Renal pelvis (tissue), 12 donors: ENCODE measurements at places on chromosomes 3 and 15. TPM values are rescaled to one million over a fixed set of nuclear protein-coding genes. Genes with fewer than 3 reads are reported as not detected.
A peak's percentile ranks its signal among the peaks of the same experiment; 100 is the strongest.

The SPESP1 gene
- polyA plus RNA-seq, result 2.5 TPM

GRCh38 chr3:120767106-120767505 lies 24.6 kb downstream of the GTF2E1 start:
- no peak for DNase-seq

The ECE2 gene
- polyA plus RNA-seq, result 0.04 TPM

- DNase-seq, result no peak
Observed at GRCh38 chr3:124878561-124879336, 8.4 kb downstream of the ITGB5 start.

The CHST13 gene
- 7.4 TPM for polyA plus RNA-seq

DNA sequence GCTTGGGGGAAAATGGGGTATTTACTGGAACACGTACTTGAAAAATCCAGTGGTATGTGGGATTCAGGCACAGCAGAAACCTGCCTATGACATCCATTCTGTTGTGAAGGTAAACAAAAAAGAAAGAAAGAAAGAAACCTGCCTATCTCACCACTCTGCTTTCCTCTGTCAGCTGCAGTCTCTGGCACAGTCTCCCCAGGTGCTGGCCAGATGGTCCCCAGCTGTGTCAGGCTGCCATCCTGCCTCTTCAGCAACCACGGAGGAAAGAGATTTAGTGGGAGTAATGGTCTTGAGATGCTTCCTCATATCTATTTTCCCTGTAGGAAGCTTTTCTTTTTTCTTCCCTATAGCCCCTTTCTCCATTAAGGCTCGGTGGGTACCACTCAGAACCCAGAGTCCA lies 2.5 kb upstream of the PXYLP1 start:
- DNase-seq, result no peak

- no peak for DNase-seq
Observed at GRCh38 chr3:184563561-184563925, 2.0 kb downstream of the EPHB3 start.

The CLDN16 gene
- polyA plus RNA-seq, result 28.6 TPM

GRCh38 chr15:89299896-89300295 lies 34.7 kb downstream of the POLG start:
- no peak for DNase-seq

DNA sequence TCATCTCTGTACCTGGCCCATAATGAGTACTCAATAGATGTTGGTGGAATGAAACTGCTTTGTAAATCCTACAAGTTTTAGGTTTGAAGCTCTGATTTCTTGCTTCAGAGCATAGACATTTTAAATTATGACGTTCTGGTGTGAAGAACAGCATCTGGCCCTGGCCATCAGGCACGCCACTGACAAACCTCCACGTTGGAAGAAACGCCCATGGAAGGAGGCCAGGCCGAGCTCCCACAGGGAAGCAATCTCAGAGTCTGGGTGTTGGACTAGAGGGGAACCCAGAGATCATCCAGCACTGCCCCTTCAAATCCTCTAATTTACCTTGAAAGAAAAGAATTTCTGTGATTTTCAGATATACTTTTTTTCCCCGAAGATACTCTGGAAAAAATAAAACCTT lies 328.1 kb upstream of the RGMA start:
- DNase-seq, result no peak

GRCh38 chr3:178966299-178967176 lies 105.1 kb downstream of the ZMAT3 start:
- peak; percentile 19 for DNase-seq

- DNase-seq, result no peak
Observed at GRCh38 chr3:79052054-79052681, 715.6 kb downstream of the ROBO1 start.

GRCh38 chr3:56423661-56424099 lies 44.6 kb downstream of the ERC2 start:
- DNase-seq, result no peak

DNA sequence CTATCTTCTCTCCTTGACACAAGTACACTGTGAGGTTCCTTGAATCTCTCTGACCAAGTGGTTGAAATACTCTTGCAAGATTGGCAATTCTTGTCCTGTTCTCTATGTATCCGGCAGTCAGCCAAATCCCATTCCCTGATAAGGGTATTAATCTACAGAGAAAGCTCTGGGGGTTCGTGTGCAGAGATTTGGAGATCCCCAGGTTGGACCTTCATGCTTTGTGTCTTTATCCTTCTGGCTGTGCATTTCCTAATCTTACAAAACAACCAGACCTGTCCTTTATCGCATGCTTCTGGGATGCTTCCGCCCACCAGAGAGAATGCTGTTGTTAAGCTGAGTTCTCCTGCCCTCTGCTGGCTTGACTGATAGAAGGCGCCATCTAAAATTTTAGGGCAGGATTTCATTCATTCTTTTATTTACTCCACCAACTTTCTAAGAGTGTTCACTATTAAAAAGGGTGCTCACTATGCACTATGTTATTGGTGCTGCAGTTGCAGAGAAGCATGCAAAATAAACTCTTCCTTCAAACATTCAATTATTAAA lies 8.6 kb upstream of the SST start:
- DNase-seq, result peak; percentile 61

The NR1I2 gene
- 1.2 TPM for polyA plus RNA-seq
